ENCODE measurements at places on chromosomes 7 and 10. TPM values are rescaled to one million over a fixed set of nuclear protein-coding genes. Genes with fewer than 3 reads are reported as not detected.

ERVW-1 gene
- not detected for polyA plus RNA-seq

TSPAN13 gene
- polyA plus RNA-seq, result 0.26 TPM

NEUROD6 gene
- not detected for polyA plus RNA-seq

GRM3 gene
- polyA plus RNA-seq, result not detected

HTR7 gene
- polyA plus RNA-seq, result 0.16 TPM

MYO3A gene
- polyA plus RNA-seq, result not detected

BICC1 gene
- polyA plus RNA-seq, result 2.2 TPM

ADCK2 gene
- 19.0 TPM for polyA plus RNA-seq

TMEM236 gene
- not detected for polyA plus RNA-seq

- no peak overlapping the region for H3K4me3 ChIP-seq
- H3K36me3 ChIP-seq, result no peaks in the 10 kb centered on the region
- peaks cover 16% of the 10 kb centered on the region for H3K4me1 ChIP-seq
- peak; percentile 19 for DNase-seq
- H3K27ac ChIP-seq, result no peak overlapping the region
- H3K27me3 ChIP-seq, result no peaks in the 10 kb centered on the region
Observed at GRCh38 chr7:5553298-5553877, 129.8 kb upstream of the TNRC18 start.

DNA sequence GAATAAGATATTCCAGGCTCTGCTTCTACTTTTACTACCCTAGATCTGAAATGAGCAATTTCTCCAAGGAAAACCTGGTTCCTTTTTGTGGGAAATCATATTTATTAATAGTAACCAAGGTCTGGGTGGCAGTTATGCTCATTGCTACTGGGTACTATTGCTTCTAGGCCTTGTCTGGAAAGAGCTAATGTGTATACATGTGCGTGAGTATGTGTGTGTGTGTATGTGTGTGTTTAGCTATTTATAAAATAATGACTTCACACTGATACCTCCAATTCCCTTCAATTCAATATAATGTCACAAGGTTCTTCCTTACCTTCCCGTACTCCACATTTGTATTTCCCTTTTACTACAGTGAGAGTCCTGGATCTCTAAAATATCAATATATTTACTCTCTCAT, 26.0 kb upstream of the PLCE1 start:
- DNase-seq, result no peak
- H3K4me3 ChIP-seq, result no peak overlapping the region
- no peaks in the 10 kb centered on the region for H3K4me1 ChIP-seq
- no peaks in the 10 kb centered on the region for H3K36me3 ChIP-seq
- no peak overlapping the region for H3K27ac ChIP-seq

- H3K27ac ChIP-seq, result no peak overlapping the region
- no peak for DNase-seq
- H3K27me3 ChIP-seq, result no peaks in the 10 kb centered on the region
- H3K4me1 ChIP-seq, result no peaks in the 10 kb centered on the region
Observed at GRCh38 chr7:39042670-39043069, 65.0 kb downstream of the POU6F2 start.

DNA sequence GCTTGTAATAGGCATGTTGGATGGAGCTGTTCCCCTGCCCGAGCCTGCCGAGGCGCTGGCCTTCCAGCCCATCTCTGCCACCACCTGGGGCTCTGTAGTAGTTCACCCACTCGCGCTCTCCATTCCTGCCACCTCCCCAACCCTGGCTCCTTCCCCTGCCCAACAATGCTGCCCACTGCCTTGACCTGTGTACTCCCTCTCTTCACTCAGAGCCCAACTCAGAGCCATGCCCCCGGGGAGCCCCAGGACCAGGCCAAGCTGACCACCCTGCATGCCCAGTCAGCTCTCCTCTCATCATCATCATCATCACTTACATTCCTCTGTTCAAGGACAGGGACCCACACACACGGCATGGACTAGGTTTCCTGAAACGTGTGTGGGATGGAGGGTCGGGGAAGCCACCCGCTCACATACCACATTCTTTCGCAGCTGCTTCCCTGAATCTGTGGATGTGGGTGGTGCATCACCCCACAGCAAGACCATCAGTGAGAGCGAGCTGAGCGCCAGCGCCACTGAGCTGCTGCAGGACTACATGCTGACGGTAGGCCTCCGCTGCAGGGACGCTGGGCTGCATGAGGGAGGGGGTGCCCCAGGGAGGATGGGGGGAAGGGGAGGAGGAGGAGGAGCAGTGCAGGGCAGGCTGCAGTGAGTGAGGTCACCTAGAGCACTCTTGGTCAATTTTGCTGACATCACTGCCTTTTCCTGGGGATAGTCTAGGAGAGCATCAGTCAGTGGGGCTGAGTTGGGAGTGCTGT, 15.6 kb downstream of the NACAD start:
- H3K27ac ChIP-seq, result no peak overlapping the region
- H3K4me1 ChIP-seq, result peaks cover 40% of the 10 kb centered on the region
- H3K4me3 ChIP-seq, result no peak overlapping the region
- H3K36me3 ChIP-seq, result peaks cover 72% of the 10 kb centered on the region

- peaks cover 12% of the 10 kb centered on the region for H3K36me3 ChIP-seq
- no peaks in the 10 kb centered on the region for H3K4me1 ChIP-seq
- no peaks in the 10 kb centered on the region for H3K27me3 ChIP-seq
- H3K27ac ChIP-seq, result no peak overlapping the region
- H3K4me3 ChIP-seq, result no peak overlapping the region
- no peak for DNase-seq
Observed at GRCh38 chr7:510131-510481, 9.5 kb downstream of the PDGFA start.

DNA sequence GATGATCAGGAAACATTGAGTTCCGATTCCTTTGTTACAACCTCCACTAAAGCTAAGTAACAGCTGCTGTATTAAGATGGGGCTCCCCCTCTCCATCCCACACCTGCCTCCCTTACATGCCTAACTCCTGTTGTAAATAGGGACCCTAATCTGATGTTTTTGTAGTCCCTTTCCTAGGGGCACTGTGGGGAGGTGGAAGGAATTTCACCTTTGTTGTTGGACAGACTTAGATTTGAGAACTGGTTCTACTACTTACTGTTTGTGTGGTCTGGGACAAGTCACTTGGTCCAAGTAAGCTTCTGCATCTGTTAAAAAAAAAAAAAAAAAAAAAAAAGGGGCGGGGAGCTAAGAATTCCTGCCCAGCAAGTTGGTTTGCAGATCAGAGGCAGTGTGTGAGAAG, 42.6 kb downstream of the KIAA1217 start:
- H3K36me3 ChIP-seq, result no peaks in the 10 kb centered on the region
- DNase-seq, result no peak
- H3K27me3 ChIP-seq, result no peaks in the 10 kb centered on the region
- H3K4me1 ChIP-seq, result peaks cover 22% of the 10 kb centered on the region
- H3K4me3 ChIP-seq, result no peak overlapping the region

- DNase-seq, result no peak
- H3K36me3 ChIP-seq, result no peaks in the 10 kb centered on the region
- no peak overlapping the region for H3K27ac ChIP-seq
- no peak overlapping the region for H3K4me3 ChIP-seq
Observed at GRCh38 chr10:117346574-117346973, 28.7 kb downstream of the PDZD8 start.

DNA sequence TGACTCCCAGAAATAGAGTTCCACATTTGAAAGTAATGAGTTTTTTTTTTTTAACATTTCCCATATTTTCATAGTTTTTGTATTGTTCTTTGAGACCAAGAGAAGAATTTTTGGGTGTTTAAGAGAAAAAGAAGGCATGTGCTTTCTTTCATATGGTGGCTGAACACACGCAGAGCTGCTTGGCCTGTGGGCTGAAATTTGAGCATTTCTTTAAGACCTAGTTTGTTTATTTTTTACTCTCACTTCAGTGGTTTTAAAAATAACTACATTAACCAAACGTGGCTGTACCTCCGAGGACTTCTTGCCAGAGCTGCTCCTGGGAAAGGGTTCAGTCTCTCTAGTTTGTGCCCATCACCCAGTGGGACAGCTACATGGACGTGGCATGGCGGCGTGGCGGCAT, 58.3 kb downstream of the INPP5A start:
- no peak overlapping the region for H3K27ac ChIP-seq
- H3K27me3 ChIP-seq, result no peaks in the 10 kb centered on the region
- no peak for DNase-seq
- H3K4me3 ChIP-seq, result no peak overlapping the region
- H3K36me3 ChIP-seq, result no peaks in the 10 kb centered on the region

- no peaks in the 10 kb centered on the region for H3K4me1 ChIP-seq
- no peak overlapping the region for H3K4me3 ChIP-seq
- H3K36me3 ChIP-seq, result no peaks in the 10 kb centered on the region
- no peaks in the 10 kb centered on the region for H3K27me3 ChIP-seq
- no peak overlapping the region for H3K27ac ChIP-seq
- DNase-seq, result no peak
Observed at GRCh38 chr10:77744245-77744644, 106.6 kb upstream of the KCNMA1 start.

GRCh38 chr7:100132697-100133151, 6.0 kb downstream of the MBLAC1 start:
- peaks cover 5% of the 10 kb centered on the region for H3K4me1 ChIP-seq
- H3K27ac ChIP-seq, result 0 out of 2 replicates have a peak overlapping the region, but pooled peaks have one; percentile 1
- no peaks in the 10 kb centered on the region for H3K36me3 ChIP-seq
- peak; percentile 89 for DNase-seq
- no peaks in the 10 kb centered on the region for H3K27me3 ChIP-seq
- H3K4me3 ChIP-seq, result no peak overlapping the region

GRCh38 chr10:12589791-12590190, 240.4 kb downstream of the CAMK1D start:
- no peaks in the 10 kb centered on the region for H3K36me3 ChIP-seq
- no peaks in the 10 kb centered on the region for H3K27me3 ChIP-seq
- no peak overlapping the region for H3K4me3 ChIP-seq
- no peak for DNase-seq
- no peak overlapping the region for H3K27ac ChIP-seq

- peak within 1 kb of the TSS; percentile 97 for H3K27ac ChIP-seq
- peak within 1 kb of the TSS; percentile 85 for H3K4me3 ChIP-seq
- H3K36me3 ChIP-seq, result no peaks in the 10 kb centered on the region
- peak; percentile 92 for DNase-seq
Observed at GRCh38 chr7:116953372-116953905, at the start of gene ST7. TSS of gene ST7 (plus strand) at chr7:116953501. CDS start at chr7:116953541, 40 bp downstream.

- H3K4me3 ChIP-seq, result peak overlapping the region; percentile 37
- no peaks in the 10 kb centered on the region for H3K4me1 ChIP-seq
- H3K36me3 ChIP-seq, result no peaks in the 10 kb centered on the region
- no peak for DNase-seq
Observed at GRCh38 chr7:25861601-25862260, 290.3 kb upstream of the NFE2L3 start.

GRCh38 chr7:109111086-109111485, 541.4 kb downstream of the DNAJB9 start:
- H3K27me3 ChIP-seq, result no peaks in the 10 kb centered on the region
- DNase-seq, result no peak
- no peaks in the 10 kb centered on the region for H3K4me1 ChIP-seq

DNA sequence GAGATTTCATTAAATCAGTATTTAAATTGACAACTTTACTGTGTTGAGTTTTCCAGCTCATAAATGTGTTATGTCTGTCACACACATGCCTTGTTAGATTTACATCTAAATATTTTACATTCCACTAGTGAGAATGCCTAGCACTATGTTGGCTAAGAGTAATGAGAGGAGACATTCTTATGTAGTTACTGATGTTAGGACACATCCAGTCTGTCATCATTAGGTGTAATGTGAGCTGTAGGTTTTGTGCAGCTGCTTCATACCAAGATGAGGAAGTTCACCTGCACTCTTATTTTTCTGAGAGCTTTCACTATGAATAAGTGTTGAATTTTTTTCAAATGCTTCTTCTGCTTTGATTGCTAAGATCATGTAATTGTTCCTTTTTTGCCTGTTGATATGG, 218.0 kb upstream of the IGFBP3 start:
- no peak for DNase-seq
- no peaks in the 10 kb centered on the region for H3K36me3 ChIP-seq
- H3K4me1 ChIP-seq, result peaks cover 6% of the 10 kb centered on the region
- H3K4me3 ChIP-seq, result no peak overlapping the region
- peak overlapping the region; percentile 17 for H3K27ac ChIP-seq

- no peak for DNase-seq
- H3K27ac ChIP-seq, result peak overlapping the region; percentile 87
- H3K4me1 ChIP-seq, result peaks cover 28% of the 10 kb centered on the region
- H3K4me3 ChIP-seq, result peak overlapping the region; percentile 55
Observed at GRCh38 chr7:106065575-106066500, 46.3 kb downstream of the SYPL1 start.

- no peaks in the 10 kb centered on the region for H3K36me3 ChIP-seq
- no peak overlapping the region for H3K4me3 ChIP-seq
- H3K4me1 ChIP-seq, result no peaks in the 10 kb centered on the region
- H3K27ac ChIP-seq, result no peak overlapping the region
Observed at GRCh38 chr7:13615679-13616078, 373.8 kb downstream of the ETV1 start.

DNA sequence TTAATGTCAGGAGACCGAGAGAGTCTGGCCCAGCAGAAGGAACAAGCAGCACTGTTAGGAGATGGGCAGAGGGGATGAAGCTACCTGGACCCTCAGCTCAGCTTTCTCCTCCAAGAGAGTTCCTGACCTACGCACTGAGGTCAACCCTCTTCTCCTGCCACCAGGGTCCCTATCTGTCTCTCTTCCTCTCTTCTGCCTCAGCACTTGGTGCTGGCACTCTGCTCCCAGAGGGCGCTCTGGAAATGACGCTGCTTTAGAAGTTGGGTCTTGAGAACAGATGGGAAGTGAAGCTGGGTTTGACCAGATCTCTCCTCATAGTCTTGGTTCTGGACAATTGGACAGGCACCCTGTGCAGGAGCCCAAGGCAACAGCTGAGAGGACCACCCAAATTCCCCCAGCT, 216.0 kb upstream of the AGK start:
- no peaks in the 10 kb centered on the region for H3K4me1 ChIP-seq
- H3K36me3 ChIP-seq, result no peaks in the 10 kb centered on the region
- no peak overlapping the region for H3K4me3 ChIP-seq

GRCh38 chr7:44218418-44219201, 17.8 kb downstream of the YKT6 start:
- H3K27ac ChIP-seq, result peak overlapping the region; percentile 77
- H3K36me3 ChIP-seq, result peaks cover 8% of the 10 kb centered on the region
- DNase-seq, result peak; percentile 81
- H3K27me3 ChIP-seq, result no peaks in the 10 kb centered on the region

DNA sequence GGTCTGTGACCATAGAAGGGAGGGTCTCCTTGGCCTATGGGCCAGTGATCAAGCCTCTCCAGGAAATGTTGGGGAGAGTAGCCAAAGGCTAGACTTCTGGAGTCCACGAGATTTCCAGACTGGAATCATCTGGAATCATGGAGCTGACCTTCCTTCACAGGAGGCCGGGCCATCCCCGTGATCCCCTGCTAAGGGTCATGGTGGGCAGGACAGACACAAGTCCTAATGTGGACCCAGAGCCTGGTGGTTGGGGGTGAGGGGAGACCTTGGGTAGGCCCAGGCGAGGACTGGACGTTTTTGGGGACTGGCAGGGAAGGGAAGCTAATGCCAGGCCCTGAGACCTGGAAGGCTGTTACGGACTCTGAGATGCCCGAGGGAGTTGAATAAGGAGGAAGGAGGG, 9.8 kb upstream of the GRID1 start:
- peaks cover 15% of the 10 kb centered on the region for H3K27me3 ChIP-seq
- H3K36me3 ChIP-seq, result no peaks in the 10 kb centered on the region
- H3K27ac ChIP-seq, result no peak overlapping the region
- no peaks in the 10 kb centered on the region for H3K4me1 ChIP-seq

GRCh38 chr7:95843286-95843685, 70.9 kb downstream of the DYNC1I1 start:
- no peaks in the 10 kb centered on the region for H3K36me3 ChIP-seq
- peak; percentile 23 for DNase-seq
- no peak overlapping the region for H3K4me3 ChIP-seq
- H3K4me1 ChIP-seq, result no peaks in the 10 kb centered on the region
- no peak overlapping the region for H3K27ac ChIP-seq
- H3K27me3 ChIP-seq, result no peaks in the 10 kb centered on the region

- H3K36me3 ChIP-seq, result no peaks in the 10 kb centered on the region
- H3K4me3 ChIP-seq, result no peak overlapping the region
- no peaks in the 10 kb centered on the region for H3K4me1 ChIP-seq
- no peak overlapping the region for H3K27ac ChIP-seq
Observed at GRCh38 chr7:46133072-46133471, 212.0 kb upstream of the IGFBP3 start.

Data from SK-N-SH (cell line).